ENCODE measurements at places on chromosomes 7 and 10.

GRCh38 chr7:78296046-78296597 lies 497.5 kb downstream of the PHTF2 start:
- no peak for DNase-seq

GRCh38 chr10:48589266-48589665 lies 15.6 kb downstream of the ARHGAP22 start:
- DNase-seq, result no peak

- DNase-seq, result no peak
These were observed 26.4 kb downstream of the MET start for GRCh38 chr7:116698396-116698795.

- DNase-seq, result no peak
These were observed 9.8 kb downstream of the ATP6V1F start for GRCh38 chr7:128872394-128872824.

GRCh38 chr10:90204956-90205314 lies 503.5 kb downstream of the KIF20B start:
- DNase-seq, result no peak

GRCh38 chr10:88129013-88129412 lies 265.6 kb downstream of the PTEN start:
- no peak for DNase-seq

- DNase-seq, result no peak
These were observed 52.1 kb downstream of the SUFU start for GRCh38 chr10:102555781-102556328.
